ENCODE measurements at places on chromosomes 2 and 18. TPM values are rescaled to one million over a fixed set of nuclear protein-coding genes. Genes with fewer than 3 reads are reported as not detected.

MBD2 gene
- total RNA-seq, result 18.1 TPM

TPO gene
- not detected for total RNA-seq

STAT4 gene
- 0.53 TPM for total RNA-seq

SLC30A3 gene
- not detected for total RNA-seq

GPR39 gene
- total RNA-seq, result 9.2 TPM

BOLL gene
- not detected for total RNA-seq

LIMS2 gene
- total RNA-seq, result 2.5 TPM

HRH4 gene
- total RNA-seq, result not detected

LYPD6B gene
- total RNA-seq, result not detected

SLC16A14 gene
- total RNA-seq, result 3.5 TPM

NFU1 gene
- total RNA-seq, result 66.8 TPM

SLC11A1 gene
- total RNA-seq, result 0.29 TPM

ARHGEF4 gene
- 1.2 TPM for total RNA-seq

CDH20 gene
- total RNA-seq, result 0.35 TPM

ACMSD gene
- not detected for total RNA-seq

ARL6IP6 gene
- 13.5 TPM for total RNA-seq

RAB12 gene
- 28.8 TPM for total RNA-seq

All from myometrial cell (primary cell).